ENCODE measurements at places on chromosomes 3 and 15.

DNA sequence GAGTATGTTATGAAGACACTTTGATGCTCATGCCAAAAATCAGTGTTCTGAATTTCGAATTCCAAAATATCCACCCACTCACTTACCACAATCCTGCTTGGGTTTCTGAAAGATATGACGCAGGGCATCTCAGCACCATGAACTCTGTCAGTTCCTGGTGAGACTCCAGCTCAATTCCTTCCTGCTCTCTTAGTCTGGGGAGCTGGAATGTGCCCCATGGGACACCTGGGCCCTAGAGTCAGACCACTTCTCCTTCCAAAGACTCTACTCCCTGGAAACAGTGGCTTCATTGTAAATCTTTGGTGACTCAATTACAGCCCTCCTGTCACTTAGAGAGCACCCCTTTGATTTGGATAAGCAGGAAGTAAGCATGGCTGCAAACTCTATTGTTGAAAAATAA is 50.5 kb downstream of the CD86 start:
- no peak for DNase-seq

GRCh38 chr3:141804778-141805639 is 41.8 kb downstream of the GRK7 start:
- no peak for DNase-seq

DNA sequence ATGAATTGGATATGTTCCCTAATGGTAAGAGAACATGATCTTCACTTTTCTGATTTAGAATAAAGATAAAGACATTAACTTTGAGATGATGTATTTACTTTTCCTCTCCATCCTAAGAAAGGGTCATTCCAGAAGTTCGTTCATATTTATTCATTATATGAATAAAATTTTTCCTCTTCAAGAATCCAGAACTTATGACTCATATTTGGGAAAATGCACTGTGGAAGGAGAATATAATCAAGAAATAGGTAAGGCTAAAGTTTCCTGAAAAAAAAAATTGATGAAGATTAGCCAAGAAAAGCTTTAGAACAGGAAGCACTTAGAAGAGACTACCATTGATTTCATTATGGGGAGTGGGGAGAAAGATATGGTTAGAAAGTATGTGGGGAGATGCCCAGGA is 36.5 kb upstream of the CBLB start:
- DNase-seq: no peak

GRCh38 chr3:39149498-39150147 is 3.8 kb downstream of the CSRNP1 start:
- no peak for DNase-seq

- no peak for DNase-seq
Measured at GRCh38 chr15:63879211-63879610, 45.5 kb upstream of the HERC1 start.

GRCh38 chr3:186380622-186381380 is 18.8 kb upstream of the DGKG start:
- DNase-seq: no peak

DNA sequence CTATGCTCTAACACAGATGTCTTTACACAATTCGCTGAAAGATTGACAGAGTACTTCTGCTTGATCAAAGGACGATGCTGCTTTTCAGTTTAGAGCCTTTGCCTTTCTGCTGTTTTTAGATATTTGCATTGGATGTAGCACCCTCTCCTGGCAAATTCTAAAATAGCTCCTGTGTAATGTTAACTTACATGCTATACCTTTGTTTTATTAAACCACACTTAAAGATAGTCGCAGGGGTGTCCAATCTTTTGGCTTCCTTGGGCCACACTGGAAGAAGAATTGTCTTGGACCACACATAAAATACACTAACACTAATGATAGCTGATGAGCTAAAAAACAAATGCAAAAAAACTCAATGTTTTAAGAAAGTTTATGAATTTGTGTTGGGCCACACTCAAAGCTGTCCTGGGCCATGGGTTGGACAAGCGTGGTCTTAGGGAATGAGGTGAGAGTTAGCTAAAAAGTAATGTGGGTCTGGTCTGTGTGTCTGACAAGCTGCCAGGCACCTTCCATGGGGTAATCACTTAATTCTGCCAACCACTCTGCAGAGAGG is 62.9 kb downstream of the ATG7 start:
- peak; percentile 33 for DNase-seq

- DNase-seq: no peak
Measured at GRCh38 chr3:188468662-188469061, 314.7 kb downstream of the LPP start.

DNA sequence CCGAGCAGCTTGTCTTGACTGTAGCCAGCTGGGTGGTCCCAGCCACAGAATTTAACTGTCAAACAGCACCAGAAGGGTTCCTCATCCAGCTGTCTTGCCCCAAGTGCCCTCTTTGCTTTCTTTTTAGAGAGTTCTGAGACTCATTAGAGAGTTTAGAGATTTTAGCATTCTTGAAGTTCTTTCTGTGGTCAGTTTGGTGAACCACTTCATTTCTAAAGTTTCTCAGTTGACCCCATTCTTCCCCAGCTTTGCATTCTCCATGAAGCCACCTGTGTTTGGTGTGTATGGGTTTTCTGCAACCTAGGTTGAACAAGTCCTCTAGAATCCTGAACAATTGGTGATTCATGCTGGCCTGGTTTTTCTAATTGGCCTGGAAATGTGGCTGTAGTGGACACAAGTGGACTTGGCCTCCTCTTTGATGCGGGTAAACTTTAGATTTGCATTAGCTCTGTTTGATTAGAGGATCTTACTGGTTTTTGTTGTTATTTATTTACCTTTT is 33.7 kb downstream of the FLNB start:
- DNase-seq: no peak

- DNase-seq: no peak
Measured at GRCh38 chr15:62933386-62933785, 109.2 kb upstream of the TPM1 start.

- no peak for DNase-seq
Measured at GRCh38 chr3:63872135-63872924, 8.7 kb downstream of the ATXN7 start.

DNA sequence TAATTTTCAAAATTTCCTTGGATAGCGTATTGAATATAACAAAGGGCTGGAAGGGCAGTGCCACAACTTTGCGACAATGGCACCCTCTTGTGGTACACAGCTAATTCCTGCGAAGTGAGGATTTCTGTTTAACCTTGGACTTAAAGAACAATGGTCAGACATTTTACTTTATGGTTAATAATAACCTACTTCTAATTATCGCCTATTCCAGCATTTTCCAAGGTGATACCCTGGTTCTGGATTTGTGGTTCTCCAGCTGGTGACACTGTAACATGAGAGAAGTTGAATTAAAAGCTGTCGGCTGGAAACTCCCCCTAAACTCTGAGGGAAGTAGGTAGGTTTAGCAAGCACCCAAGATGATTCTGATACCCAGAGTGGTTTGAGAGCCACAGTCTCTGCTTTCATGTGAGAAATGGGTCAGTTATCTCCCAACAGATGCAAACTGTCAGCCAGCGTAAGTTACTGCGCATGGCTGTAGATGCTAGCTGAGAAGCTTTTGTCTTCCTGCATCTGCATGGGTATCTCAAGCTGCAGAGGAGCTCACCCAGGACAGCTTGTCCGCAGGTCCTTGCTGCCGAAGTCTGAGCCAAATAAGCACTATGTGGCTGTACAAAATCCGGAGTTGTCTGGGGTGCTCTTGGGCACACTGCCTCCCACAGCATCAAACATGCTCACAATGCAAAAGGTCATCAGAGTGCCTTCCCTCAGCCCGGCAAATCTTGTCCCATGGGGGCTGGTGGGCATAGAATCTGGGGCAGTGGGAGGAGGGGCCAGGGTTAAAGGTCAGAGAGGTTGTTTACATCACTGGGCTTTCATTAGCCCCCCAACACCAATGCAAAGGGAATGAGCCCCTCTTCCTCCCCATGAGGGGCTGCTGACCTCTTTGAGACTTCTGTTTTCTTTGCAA is 6.6 kb upstream of the CHSY1 start:
- peak; percentile 46 for DNase-seq

- no peak for DNase-seq
Measured at GRCh38 chr15:40489274-40490175, 18.7 kb downstream of the CHST14 start.

GRCh38 chr3:136835813-136836510 is 17.0 kb downstream of the SLC35G2 start:
- DNase-seq: no peak

- DNase-seq: no peak
Measured at GRCh38 chr3:24432989-24433388, 61.7 kb downstream of the THRB start.

DNA sequence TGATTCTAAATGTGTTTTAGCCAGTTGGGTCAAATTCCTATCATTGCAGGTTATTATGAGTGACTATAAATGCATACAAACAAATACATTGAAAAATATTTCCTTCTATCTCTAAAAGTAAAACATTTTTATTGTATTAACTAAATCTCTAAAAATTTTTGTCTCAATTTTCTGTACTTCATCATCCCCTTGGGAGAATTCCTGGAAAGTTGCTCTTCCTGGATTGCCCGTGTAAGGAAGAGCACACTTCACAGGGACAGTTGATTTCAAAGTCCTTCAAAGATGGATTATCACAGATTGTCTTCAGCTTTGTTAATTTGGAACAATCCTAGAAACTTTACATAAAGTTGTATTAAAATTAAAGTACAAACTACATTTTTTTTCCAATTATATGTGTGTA is 595.6 kb downstream of the ROBO1 start:
- no peak for DNase-seq

GRCh38 chr15:99125061-99125891 is 20.4 kb downstream of the SYNM start:
- DNase-seq: no peak

DNA sequence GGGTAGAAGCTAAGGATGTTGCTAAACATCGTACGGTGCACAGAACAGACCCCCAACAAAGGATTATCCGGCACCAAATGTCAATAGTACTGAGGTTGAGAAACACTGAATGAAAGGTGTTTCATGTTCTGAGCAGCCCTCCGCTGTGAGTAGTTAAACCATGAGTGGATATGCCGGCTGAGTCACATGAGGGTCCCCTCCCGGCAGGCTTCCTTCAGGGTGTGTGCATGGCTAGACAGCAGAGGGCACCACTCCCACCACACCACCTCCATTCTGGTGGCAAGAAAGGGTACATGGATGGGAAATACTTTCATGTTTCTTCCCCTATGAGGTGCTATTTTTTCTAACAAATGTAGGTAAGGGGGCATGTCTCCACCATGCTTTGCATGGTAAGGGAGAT is 128.3 kb upstream of the SEMA6D start:
- DNase-seq: no peak

DNA sequence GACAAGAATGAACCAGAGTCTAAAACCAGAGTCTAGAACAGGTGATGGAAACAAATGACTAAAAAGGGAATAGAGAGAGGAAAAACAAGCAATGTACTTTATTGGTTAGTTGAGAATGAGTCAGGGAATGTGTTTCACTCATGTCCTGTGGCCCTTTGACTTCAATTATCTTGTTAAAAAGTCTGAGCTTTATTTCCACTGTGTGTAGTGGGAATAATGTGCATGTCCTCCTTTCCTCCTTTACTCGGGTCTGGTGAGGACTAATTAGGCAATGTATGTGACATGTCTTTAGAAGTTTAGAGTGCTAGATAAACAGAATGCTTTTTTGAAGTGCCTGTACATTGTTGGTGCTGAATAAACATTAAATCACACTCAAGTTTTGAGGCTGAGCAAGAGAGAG is 21.3 kb downstream of the LSAMP start:
- DNase-seq: no peak

DNA sequence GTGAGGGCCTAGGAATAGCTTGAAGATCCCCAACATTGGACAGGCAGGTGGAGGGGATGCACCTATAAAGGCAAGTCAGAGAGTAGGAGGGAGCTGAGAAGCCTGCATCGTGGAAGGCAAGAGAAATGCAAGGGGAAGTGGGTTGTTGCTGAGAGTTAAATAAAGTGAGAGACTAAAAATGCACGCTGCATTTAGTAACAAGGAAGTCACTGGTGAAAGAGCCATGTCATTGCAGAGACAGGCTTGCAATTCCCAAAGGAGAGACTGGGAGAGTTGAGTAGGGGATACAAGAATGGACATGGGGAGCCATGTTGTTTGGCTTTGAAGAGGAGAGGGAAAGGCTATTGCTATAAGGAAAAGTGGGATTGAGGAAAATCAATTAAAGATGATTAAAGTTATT is 77.0 kb upstream of the HEG1 start:
- DNase-seq: no peak

- no peak for DNase-seq
Measured at GRCh38 chr15:34280193-34280592, 55.4 kb downstream of the EMC4 start.

GRCh38 chr3:171249245-171249644 is 211.0 kb downstream of the TNIK start:
- DNase-seq: no peak

DNA sequence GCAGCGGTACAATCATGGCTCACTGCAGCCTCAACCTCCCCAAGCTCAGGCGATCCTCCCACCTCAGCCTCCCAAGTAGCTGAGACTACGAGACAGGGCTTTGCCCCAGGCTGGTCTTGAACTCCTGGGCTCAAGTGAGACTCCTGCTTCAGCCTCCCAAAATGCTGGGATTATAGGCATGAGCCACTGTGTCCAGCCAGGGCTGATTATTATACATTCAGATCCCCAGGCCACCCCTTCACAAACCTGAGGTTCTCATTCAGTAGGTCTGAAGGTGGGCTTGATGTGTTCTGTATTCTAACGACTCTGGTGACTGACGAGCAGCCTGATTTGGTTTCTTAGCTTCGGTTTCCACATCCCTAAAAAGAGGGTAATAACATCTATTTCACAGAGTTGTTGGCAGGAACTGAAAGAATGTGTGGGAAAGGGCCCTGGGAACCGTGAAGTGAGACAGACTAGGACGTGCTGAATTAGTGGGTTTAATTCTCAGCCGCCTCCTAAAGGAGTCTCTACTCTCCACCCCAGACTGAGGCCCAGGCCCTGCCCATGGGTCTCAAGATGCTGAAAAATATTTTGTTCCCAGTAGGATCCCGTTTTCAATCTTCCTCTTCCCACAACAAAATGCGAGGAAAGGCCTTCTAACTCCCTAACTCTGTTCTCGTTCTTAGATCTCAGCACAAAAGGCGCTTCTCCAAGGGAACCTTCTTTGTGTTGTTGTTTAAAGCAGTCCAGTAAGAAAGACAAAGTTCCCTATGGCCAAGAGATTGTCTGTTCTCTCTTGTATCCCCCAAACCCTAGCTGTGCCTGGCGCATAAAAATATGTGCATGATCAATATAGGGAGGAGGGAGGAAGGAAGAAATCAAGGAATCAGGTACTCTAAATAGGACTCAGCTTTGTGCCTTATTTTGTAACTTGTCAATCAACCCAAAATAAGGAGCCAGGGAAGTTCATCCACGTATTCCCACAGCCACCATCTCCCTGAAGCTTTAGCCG is 210.0 kb upstream of the TOPAZ1 start:
- no peak for DNase-seq

- no peak for DNase-seq
Measured at GRCh38 chr3:165748094-165748493, 89.1 kb downstream of the BCHE start.

Data from LNCaP clone FGC (cell line).